Natural killer cell treated with Interleukin-12 subunit alpha and Interleukin-12 subunit beta and Interleukin-15 and Interleukin-18, amount 100 ng/mL, for 72 hours (primary cell): ENCODE measurements at places on chromosomes 3 and 15.

DNA sequence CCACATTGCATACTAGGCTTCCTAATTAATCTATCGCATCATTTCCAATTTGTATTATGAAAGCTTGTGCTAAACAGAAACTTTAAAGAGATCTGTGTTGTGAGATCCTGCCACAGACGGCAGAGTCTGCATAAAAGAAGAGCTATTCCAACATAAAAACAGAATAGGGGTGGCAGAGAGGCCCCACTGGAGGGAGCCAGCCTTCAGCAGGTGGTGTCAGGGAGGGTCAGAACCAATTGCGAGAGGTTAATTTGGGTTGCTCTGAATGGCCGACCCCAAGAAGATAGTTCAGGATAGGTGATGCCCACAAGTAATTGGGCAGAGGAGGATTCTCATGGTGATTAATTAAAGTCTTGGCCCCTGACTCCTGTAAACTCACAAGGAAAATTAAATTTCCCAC, 74.8 kb downstream of the DCLK3 start:
- no peak for DNase-seq

DNA sequence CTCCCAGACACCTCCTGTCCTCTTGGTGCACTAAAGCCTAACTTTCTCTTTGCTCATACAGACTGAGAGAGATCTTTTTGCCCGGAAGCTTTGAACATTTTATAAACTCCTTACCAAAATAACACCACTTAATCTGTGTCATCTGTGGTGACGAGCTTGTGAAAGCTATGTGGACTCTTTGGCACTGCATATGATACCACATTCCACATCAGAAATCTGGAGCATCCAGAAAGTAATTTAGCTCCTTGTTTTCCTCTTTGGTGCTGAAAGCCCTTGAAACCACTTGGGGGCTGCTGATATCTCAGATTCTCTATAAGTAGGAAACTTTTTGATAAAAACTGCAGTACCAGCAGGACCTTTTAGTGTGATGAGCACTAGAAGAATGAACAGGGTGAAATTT, 128.3 kb downstream of the ALCAM start:
- no peak for DNase-seq

GRCh38 chr3:195151866-195152541, 119.0 kb downstream of the XXYLT1 start:
- DNase-seq = no peak

GRCh38 chr3:136141891-136142290, 54.2 kb downstream of the MSL2 start:
- DNase-seq = no peak

GRCh38 chr3:187385296-187385695, 17.1 kb downstream of the RTP4 start:
- no peak for DNase-seq
